GM03348 (cell line): ENCODE measurements at places on chromosomes 7 and 10.

DNA sequence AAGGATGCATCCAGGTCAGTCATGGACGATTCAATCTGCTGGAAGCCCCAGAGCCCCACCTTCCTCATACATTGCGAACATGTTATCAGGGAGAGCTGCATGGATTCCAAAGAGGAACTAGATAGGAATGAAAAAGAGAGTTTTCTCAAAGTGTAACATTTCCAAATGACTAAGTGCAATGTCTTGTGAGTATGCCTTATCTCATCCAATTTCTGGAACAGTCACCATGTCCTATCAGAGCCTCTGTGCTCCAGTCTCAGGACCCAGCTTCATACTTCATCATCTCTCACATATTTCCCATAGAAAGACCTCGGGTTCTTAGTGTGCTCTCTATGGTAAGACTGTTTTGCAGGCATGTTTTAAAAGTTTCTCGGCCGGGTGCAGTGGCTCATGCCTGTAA is 26.8 kb downstream of the ZC3HC1 start:
- DNase-seq = no peak

DNA sequence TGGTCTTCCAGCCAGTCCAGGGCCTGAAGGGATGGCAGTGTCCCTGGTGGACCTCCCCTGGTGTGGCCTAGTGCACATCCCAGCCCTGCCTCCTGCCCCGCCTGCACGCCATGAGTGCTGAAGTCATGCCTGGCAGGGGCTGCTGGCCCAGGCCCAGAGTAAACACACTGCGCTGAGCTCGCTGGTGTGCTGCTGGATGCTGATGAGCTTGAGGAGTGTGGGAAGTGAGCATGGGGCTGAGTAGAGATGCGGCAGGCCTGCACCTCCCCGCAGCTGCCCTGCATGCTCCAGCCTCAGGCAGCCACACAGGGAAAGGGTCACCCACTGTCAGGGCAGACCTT is 43.2 kb downstream of the HTRA1 start:
- DNase-seq = peak; percentile 91

GRCh38 chr7:2710901-2711551 is 23.0 kb downstream of the AMZ1 start:
- no peak for DNase-seq

- DNase-seq = no peak
These were observed 59.5 kb downstream of the CACNA2D1 start for GRCh38 chr7:82384051-82384464.
